ENCODE measurements at places on chromosomes 13 and 19.

DNA sequence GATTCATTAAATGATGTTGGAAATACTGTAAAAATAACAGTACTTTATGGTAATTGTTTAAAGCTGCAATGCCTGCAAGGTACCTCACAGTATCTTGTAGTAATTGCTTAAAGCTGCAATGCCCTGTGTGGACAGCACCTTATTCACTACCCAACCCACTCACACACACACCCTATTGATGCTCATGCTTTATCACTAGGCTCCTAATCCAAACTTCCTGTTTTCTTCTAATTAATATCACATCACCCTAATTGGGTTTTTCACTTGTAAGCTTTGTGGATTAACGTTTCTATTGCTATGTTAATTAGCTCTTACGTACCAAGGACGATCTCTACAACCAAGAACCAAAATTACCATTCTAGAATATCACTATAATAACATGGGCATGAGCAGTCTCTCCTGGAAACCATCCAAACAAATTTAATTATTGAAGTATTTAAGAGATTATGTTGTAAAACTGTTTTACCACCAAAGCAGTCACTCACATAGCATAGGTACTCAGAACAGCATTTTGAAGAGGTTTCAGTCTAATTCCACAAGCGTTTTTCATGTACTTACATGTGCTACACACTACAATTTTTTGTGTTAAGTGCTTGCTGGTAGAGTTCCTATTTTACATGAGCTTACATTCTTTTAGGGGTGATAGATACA, 303.8 kb downstream of the PCDH9 start:
- DNase-seq: no peak

DNA sequence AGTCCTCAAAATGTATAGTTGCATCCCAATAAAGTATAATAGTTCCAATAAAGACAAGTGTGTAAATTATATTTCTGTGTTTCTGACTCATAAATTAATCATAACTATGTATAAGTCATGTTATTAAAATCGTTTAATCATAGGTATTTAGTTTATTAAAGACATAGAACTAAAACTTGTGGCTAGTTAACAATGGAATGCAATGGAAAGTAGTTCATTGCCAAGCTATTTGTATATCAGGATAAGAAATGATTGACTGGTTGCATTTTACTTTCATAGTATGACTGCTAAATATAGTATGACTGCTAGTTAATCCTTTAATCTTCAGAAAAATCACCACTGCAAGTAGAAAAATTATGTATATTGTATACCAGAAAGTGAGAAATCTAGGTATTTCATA, 16.9 kb downstream of the COG3 start:
- DNase-seq: no peak

GRCh38 chr19:39765091-39766076, 13.3 kb upstream of the LEUTX start:
- DNase-seq: peak; percentile 5

DNA sequence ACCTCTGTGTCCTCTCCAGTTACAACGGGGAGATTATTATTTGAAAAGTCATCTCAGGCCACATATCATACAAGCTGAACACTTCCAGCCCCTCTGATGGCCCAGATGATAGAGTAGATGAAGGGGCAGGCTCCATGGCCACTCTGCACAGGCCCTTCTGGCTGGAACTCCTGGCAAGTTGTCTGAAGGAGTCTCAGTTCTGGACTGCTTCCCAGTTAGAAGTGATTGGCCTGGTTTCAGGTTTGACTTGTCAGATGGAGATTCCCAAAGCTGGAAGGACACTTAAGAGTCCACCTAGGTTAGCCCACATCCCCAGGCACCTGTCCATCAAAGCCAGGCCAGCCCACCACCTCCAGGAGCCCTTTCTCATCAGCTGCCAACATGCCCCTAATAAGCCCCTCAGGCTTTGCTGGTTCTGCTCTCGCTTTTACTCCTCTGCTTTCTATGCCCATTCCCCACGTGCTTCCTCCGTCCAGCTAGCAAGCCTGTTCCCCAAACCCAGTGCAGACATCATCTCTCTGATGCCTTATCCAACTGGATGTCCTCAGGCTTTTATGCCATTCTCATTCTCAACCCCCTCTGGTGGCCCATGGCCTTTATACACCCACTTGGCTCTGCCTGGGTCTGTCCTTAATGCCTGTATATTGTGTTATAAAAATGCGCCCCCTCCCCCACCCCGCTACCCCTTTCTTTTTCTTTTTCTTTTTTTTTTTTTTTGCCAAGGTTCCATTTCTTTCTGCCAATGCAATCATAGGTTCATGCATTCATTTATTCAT, 56.5 kb downstream of the HSPH1 start:
- DNase-seq: no peak

DNA sequence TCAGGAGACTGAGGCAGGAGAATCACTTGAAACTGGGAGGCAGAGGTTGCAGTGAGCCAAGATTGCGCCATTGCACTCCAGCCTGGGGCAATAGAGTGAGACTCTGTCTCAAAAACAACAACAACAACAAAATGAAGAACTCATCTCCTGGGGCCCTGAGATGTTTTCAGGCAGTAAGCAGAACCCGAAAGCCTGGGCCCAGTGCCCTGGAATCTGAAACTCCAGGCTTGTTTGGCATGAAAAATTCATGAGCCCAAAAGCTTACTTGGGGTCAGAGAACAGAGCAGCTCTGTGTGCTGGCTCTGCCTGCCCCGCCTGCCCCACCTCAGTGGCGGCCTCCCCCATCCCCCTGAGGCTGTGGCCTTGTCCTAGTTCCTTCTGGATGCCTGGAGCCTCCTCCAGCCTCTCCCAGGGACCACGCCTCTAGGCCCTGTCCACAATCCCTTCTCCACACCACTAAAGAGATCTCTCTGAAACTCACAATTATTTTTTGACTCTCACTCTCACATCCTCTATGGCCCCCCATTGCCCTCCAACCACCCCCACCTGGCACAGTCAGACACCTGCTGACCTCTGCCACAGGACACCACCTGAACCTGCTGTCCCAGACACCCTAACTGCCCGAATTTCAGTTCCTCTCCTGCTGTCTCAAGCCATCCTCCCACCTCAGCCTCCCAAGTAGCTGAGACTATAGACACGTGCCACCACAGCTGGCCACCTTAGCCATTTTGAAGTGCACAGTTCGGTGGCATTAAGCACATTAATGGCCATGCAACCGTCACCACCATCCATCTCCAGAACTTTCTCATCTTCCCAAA, 6.9 kb upstream of the AP1M2 start:
- DNase-seq: no peak

- no peak for DNase-seq
These were observed 15.2 kb upstream of the MCF2L start for GRCh38 chr13:112953591-112954487.

GRCh38 chr13:89695343-89696257, 1651.9 kb upstream of the MIR17HG start:
- no peak for DNase-seq

DNA sequence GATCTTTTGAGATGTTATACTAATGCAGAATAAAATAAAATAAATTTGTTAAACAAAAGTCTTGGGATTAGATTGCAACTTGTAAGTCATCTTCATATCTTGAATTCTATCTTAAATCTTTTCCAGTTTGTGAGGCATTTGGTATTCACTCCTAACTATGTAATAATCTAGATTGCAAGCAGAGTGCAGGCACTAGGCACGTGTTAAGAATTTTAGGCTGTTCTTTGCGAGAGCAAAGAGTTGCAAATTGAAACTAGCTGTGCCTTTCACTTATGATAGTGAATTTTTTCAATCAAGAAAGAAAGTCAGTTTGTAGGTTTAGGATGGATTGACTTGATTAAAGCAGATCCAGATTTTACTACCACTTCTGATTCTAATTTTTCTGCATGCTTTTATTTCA, 264.1 kb upstream of the SPRY2 start:
- no peak for DNase-seq

DNA sequence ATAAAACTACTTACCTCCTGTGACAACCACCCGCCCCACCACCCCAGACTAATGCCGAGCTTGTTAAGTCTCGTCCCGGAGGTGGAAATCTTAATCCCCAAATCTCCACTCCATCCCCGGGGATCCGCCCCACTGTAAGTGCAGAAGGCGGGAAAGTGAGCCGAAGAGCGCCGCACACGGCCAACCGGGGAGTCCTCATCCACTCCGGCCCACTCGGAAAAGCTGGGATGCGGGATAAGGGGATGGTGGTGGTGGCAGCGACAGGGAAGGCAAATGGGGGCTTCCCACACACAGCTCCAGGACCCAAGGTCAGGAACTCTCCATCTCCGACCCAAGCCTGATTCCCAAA, 621 bp downstream of the FBL start:
- no peak for DNase-seq

- no peak for DNase-seq
These were observed 640.1 kb upstream of the KLF12 start for GRCh38 chr13:74774264-74774663.

DNA sequence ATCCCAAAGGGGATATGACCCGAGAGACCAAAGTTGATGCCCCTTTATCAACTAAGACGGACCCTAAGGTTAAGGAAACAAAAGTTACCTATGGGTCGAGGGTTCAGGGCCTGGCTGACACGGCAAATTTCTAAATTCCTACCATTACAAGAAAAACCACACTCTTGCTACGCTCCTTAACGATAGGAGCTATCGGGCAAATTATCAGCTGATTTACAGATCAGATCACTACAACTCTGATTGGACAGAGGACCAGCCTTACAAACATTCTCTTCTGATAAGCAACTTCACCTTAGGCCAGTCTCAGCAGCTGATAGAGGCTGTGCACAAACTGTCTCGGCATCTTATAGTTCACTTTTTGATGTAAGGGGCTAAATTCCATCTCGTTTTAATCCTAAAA, 117.9 kb downstream of the KCTD15 start:
- no peak for DNase-seq

- DNase-seq: no peak
These were observed 28.6 kb downstream of the PIN1 start for GRCh38 chr19:9863759-9864158.

DNA sequence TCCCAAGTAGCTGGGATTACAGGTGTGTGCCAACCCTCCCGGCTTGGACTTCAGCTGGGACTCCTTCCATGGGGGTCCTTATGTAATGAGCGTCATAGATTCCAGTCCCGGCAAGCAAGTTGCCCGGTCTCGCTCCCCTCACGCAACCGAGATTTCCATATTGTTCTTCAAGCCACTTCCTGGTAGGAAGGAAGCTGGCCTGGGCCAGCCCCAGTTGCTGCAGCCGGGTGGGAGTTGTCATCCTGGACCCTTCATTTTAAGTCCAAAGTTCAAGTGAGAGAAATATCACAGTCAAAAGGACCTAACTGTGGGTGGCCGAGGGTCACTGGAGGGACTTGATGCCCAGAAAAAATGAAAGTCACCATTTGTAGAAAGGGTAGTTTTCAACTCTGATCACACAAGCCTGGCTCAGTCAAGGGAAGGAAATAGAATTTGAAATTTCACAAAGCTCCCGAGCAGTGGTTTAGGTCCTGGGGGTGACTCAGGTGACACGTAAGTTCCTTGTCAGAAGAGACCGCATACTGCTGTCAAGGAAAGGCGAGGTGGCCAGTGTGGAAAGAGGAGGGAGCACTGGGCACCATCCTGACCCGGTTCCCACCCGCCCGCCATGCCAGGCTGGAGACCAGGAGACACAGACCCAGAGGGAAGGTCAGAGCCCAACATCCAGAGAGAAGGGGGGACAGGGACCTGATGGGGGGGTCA, 5.3 kb downstream of the FGF21 start:
- no peak for DNase-seq

GRCh38 chr13:111555268-111555808, 234.9 kb downstream of the TEX29 start:
- DNase-seq: no peak

GRCh38 chr13:49657241-49657641, 28.9 kb downstream of the ARL11 start:
- DNase-seq: no peak

DNA sequence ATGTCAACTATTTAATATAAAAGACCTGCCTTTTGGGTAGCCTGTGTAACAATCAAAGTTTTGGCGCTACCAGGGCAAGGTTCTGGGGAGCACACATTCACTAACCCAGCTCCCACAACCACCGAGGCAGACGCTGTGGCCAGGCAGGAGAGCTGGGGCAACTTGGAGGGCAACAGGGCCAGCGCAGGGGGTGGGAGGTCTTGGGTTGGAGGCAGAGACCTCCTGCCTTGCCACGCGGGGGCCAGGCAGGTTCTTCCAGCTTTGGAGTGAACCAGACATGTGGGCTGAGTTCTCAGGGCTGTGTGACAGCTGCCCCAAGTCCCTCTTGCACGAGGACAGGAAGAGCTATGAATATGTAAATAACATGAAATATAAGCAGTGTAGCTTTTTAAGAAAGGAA, 30.3 kb upstream of the MCF2L start:
- no peak for DNase-seq

DNA sequence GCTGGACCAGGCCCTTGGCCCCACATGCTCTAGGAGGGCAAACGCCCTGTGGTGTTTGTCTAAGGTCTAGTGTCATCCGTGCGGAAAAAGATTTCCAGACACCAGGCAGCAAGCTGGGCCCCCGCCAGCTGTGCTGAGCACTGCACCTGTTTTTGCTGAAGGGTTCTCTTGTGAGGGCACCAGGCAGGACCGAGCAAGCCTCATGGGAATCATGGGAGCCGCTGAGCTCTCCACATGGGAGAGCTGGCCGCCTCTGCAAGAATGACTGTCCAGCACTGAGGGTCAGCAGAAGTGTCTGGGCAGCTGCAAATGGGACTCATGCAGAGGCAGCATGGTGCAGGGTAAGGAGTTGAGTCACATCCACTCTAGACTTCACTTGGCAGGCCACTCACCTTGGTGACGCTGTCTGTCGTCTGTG, 12.0 kb downstream of the B3GNT8 start:
- DNase-seq: no peak
